Activated naive CD4-positive, alpha-beta T cell (primary cell): ENCODE measurements at places on chromosomes 12 and 14.

DNA sequence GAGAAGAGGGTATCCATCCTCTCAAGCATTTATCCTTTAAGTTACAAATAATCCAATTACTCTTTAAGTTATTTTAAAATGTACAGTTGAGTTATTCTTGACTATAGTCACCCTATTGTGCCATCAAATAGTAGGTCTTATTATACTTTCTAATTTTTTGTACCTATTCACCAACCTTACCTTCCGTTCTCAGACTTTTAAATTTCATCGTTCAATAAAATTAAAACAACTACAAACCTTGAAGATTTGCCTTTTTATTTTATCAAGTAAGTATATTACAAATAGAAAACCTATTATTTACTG is 972 bp upstream of the DCTN2 start:
- DNase-seq, result no peak

DNA sequence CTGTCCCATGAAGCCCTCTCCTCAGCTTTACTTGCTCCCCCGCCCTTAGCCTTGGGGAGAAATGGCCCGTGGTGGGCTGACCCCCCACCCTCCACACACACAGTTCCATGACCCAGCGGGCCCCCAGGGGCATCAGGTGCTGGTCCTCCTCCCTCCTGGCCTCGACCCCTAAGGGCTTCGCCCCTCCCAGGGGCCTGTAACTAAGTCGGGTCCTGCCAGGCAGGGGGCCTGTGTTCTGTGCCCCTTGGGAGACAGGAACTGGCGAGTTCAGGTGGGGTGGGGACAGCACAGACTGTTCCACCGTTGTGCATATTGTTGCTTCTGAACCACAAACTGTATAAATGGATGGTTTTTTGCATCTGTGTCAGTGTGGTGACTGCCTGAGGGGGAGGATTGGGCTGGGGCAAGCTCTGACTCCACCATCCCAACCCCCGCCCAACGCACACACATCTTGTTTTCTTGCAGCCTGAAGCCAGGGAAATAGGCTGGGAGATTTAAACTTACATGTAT is 8.8 kb downstream of the TAMALIN start:
- no peak for DNase-seq

- no peak for DNase-seq
Measured at GRCh38 chr14:60862283-60862682, 118.6 kb downstream of the TRMT5 start.

GRCh38 chr12:46407361-46407760 is 34.8 kb upstream of the SLC38A2 start:
- no peak for DNase-seq

DNA sequence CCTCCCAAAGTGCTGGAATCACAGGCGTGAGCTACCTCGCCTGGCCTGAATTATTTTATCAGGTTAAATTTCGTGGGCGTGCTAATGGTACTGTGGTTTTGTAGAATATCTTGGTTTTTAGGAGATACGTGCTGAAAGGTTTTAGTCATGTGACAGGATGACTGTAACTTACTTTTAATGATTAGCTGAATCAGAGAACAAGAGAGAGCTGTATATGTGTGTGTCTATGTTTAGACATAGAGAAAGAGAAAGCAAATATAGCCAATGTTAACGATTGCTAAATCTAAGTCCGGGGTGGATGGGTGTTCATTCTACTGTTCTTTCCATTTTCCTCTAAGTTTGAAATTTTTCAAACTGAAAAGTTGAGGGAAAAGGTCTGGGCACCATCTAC is 9.2 kb upstream of the PNMA1 start:
- no peak for DNase-seq

- DNase-seq, result no peak
Measured at GRCh38 chr12:46898989-46899388, 73.2 kb upstream of the SLC38A4 start.
